ENCODE measurements at places on chromosomes 7 and 10.

- no peak for DNase-seq
Measured at GRCh38 chr7:1673581-1674118, 3.6 kb downstream of the ELFN1 start.

DNA sequence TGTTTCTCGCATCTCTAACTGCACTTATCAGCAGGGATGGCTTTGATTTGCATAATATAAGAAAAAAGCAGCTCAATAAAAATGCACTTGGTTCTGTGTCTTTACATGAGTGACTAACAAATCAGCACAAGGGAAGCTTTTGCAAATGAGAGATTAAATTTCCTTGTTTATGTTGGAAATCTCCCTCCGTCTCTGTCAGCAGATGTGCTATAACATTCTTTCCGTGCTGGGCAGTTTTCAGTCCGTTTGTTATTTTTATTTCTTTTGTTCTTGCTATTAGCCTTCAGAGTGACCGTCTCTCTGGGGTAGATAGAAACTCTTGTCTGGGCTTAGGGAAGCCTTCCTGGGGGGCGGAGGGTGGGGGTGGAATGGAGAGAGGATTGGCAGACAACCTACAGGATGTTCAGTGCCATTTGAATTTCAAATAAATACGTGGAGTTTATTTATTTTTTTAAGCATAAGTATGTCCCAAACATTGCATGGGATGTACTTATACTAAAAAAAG is 96.0 kb downstream of the GATA3 start:
- DNase-seq = no peak

DNA sequence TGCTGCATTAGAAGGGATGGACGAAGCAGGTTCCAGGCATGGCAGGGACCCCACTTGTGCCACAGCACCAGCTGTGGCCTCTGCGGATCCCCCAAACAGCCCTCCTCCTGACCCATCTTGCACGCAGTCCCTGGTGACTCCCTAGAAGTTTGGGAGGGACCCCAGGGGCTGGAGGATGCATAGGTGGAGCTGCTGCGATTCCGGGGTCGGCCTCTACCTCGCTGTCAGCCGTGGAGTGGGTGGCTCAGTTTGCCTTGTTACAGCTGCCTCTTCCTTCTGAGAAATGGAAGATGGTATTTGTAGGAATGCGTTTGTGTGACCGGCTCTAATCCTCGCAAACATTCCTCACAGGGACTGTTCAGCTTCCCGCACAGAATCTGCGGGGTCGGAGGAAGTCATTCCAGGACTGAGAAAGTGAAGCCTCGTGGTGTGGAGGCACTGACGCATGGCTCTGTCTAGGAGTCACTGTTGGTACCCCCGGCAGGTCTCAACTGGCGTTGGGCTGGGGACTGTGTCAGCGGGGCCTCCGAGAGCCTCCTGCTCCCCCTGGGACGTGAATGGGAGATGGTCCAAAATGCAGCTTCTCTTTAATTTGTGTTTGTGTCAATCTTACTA is 17.5 kb downstream of the PWWP2B start:
- DNase-seq = no peak

GRCh38 chr10:35005868-35006267 is 84.3 kb downstream of the CUL2 start:
- no peak for DNase-seq

DNA sequence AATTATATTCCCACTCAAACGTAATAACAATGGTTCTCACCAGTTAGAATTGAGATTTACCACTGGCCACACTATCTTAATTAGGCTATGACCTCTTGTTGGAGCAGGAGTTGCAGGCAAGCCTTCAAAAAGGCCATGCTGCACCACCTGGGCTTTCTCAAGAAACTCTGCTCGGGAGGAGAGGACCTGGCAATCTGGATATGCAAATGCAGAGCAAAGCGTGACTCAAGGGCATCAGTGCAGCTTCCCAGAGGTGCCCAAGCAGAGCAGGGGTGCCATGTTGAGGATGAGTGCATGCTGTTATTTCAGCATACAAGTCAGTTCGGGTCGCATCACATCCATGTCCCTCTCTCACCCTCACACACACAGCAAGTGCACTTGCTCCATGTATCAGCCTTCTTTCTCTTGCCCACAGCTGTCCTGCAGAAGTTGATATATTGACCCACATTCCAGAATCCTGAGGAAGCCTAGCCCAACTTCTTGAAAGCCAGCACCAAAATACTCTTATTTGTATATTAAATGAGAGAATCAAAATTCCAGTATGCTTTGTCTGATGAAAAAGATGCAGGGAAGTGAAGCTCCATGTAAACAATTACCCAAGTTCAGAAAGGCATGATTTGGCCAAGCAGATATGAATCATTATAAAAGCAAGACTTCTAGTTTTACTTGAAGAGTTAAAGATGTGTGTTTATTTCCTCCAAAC is 55.7 kb upstream of the IL6 start:
- no peak for DNase-seq

DNA sequence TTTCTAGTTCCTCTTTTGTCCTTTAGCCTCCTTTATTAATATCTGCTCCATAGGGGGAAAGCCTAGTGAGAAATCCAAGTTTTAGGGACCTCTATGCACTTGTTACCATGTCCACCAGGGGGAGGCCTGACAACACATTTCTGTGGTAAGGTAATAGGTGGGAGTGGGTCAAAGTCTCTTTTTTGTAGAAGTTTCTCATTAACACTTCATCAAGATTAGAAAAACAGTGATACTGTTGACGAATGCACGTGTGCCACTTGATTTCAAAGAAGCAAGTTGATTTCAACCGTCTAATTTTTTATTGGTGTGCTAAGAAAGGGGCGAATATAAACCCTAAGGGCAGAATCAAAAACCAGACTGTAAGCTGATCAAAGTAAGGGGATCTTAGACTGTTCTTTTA is 30.6 kb downstream of the CISD1 start:
- DNase-seq = peak; percentile 38

- DNase-seq = no peak
Measured at GRCh38 chr7:113267885-113268284, 149.5 kb upstream of the SMIM30 start.

DNA sequence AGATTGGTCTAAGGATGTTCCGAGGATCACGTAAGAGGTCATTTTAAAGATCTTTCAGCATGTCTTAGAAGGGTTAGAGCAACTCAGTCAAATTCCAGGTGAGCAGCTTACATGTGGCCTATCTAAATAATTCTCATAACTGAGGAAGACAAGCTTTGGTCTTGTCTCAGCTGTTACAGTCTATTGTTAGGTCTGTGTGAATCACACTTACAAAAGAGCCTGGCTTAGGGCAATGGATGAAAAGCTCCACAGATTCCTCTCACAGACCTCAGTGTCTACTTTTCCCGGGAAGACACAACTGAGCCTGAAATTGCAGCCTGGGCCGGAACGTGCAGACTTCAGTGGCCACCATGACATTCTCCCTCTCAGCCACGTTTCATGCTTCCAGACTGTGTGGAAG is 173.1 kb downstream of the INHBA start:
- DNase-seq = no peak

GRCh38 chr10:33335801-33336581 is 1.5 kb upstream of the NRP1 start:
- no peak for DNase-seq

Measured in activated CD4-positive, alpha-beta T cell treated with anti-CD3 and anti-CD28 coated beads for 24 hours (primary cell).